Nucleus accumbens (tissue), 56 donors: ENCODE measurements at places on chromosomes 6 and 20.

- peak; percentile 28 for DNase-seq
Measured at GRCh38 chr6:47308552-47309290, 984 bp downstream of the TNFRSF21 start.

DNA sequence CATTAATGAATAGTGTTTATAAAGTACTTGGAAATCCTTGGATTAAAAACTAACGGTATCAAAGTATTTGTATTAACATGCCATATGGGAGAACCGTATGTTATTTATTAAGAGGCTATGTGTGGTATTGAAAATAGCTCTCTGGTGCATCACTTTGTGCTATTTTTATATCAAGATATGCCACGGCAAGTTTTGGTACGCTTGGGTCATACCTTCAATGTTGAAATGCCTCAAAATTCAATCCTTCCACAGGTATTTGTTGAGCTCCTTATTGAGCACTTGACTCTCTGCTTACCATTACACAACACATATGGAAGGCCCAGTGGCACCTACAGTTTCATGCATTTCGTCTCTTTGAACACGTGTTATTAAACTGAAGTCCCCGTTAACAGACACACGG lies 647.9 kb downstream of the KIF16B start:
- DNase-seq, result no peak

DNA sequence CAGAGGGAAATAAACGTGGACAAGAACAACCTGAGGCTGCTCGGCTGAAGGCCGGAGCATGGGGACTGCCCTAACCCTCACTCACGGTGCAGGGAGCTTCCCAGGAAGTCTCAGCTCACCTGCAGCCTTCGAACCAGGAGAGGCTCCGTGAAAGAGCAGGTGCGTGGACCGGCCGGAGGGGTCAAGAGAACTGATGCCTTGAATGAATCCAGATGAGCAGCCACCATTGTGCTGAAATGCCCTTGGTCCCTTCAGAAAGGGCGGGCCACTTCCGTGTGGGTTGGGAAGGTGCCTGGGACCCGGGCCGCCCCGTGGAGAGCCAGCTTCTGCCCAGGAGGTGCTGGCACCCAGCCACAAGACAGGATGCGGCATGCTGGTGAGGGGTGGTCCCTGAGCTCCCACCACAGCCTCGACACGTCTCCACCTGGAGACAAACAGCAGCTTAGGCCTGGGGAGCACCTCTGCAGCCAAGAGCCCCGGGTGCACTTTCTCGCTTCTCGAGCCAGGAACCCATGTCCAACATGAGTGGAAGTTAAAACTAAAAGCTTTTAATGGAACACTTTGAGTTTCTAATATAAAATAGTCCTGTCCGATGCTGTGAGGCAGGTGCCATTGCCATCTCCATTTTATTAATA lies 83.5 kb downstream of the TTLL2 start:
- no peak for DNase-seq

DNA sequence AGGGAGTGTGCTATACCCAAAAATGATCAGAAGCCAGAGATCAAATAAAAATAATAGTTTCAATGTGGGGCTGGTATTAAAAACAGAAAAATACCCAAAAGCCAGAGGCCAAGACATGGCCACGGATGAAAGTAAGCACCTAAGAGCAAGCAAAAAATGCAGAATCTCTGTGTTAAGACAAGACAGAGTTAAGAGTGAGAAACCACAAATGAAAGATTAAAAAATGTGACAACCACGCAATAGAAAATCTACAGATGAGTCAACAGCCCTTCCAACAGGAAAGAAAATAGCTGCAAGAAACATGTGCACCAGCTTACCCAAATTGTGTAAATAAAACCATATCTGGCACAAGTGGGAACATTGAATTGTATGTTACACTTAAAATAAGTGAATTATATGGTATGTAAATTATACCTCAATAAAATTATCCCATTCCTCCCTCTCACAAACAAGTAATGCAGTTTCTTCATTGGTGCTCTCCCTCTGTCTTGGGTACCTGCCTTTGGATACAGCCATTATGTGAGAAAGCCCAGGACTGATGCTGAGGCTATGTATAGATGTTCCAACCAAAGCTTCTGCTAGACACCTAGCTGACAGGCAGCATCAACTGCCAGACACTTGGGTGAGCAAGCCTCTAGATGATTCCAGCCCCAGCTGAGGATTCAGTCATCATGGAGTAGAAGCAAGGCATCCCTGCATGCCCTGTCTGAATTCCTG lies 55.3 kb upstream of the UFL1 start:
- DNase-seq, result no peak

DNA sequence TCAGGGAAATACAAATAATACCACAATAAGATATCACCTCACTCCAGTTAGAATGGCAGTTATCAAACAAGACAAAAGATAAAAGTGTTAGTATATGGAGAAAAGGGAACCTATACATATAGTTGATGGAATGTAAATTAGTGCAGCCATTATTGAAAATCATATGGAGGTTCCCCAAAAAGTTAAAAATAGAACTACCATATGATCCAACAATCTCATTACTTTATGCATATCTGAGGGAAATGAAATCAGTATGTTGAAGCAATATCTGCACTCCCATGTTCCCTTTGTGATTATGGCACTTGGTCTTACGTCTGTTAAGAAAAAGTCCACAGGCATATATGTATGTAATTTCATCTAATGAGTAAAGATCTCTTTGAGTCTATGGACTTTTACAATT lies 96.9 kb downstream of the STXBP5 start:
- no peak for DNase-seq

DNA sequence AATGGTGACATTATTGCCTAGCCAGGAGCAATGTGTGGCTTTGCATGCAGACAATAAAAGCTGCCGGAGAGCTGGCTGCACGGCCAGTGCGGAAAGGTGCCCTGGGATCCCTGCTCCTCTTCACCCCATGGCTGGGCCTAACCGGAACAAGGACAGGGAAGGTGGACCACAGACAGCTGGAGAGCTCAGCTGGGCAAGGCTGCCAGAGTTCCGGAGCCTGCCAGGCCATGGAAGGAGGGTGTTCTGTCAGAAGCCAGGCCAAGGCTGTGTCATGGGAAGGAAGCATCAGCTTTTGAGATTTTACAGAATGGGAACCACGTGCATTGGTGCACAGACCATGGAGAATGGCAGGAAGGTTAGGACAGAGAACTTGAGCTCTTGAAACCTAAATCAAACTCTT lies 25.0 kb downstream of the MAP1LC3A start:
- no peak for DNase-seq

- DNase-seq, result no peak
Measured at GRCh38 chr6:76779068-76779467, 684.2 kb downstream of the HTR1B start.

DNA sequence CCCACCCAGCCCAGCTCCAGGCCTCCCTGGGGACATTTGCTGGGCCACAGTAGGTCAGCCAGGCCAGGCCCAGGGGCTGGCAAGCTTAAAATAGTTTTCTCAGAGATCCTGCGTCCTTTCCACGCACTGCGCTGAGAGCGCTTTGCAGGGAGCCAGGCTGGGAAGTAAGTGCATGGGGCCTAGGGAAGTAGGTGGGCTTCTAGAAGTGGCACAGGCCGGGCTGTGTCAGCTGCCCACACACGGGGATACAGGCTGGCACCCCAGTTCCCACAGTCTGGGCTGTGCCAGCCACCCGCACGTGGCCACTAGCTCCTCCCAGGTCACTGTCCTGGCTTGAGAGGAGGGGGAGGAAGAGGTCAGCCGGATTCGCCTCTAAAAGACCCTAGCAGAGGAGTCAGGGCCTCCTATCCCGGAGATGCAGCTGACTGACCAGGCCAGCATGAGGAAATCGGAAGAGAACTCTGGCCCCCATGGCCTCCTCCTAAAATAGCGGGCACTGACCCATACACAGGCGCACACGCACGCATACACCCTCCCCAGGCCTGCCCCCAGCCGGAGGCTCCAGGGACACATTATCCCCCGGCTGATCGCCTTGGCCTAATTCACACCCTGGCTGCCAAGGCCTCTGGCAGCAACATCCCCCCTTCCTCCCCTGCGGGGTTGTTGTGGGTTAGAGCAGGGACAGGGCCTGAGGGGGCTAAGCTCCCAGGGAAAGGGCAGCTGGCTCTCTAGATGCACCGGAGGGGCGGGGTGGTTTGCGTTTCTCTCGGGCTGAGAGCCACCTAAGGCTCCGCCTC lies 5.4 kb downstream of the SLCO4A1 start:
- peak; percentile 8 for DNase-seq

- no peak for DNase-seq
Measured at GRCh38 chr20:43375591-43375990, 82.1 kb upstream of the SRSF6 start.

DNA sequence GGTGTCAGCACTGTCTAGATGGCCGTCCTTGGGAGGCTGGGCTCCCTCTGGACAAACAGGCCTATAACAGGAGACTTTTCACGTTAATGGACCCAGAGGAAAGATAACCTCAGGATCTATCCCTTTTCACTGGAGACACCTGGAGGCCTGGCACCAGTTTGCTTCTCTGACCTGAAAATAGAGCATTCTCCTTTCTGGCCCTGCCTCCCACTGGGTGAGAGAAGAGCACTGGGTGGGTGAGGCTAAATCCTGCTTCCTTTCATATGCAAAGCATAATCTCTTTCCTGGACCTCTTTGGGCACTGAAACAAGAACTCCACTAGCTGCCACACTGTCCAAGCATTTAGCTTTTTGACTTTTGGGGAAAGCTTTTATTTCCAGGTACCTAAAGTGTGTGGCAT lies 78.3 kb downstream of the FOXO3 start:
- DNase-seq, result no peak

GRCh38 chr6:151376440-151376839 lies 14.9 kb downstream of the ZBTB2 start:
- DNase-seq, result no peak

DNA sequence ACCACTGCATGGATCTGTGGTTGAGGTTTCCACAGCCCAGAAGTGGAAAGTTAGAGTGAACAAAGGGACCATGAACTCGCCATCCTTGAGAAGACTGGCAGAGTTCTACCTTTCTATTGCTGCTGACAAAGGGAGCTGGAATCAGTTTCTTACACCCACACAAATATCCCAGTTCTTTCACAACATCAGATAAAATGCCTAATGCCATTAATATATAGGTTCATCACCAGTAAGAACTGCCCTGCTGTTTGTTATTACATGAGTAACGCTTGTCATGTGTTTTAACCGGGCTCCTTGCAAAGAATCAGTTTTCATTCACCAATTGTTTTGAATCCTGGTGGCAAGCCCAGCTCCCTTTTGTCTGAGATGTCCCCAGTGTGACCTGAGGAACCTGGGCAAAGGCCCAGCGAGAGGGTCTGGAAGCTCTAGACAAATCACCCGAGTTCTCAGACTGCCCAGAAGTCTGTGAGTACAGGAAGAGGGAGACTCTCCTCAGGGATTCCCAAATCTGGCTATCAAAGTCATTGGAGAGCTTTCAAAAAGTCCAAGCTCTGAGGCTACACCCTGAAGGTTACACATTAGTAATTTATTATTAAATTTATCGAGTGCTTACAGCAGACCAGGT lies 7.5 kb upstream of the CD164 start:
- DNase-seq, result no peak
